ENCODE measurements at places on chromosomes 16 and 17.

DNA sequence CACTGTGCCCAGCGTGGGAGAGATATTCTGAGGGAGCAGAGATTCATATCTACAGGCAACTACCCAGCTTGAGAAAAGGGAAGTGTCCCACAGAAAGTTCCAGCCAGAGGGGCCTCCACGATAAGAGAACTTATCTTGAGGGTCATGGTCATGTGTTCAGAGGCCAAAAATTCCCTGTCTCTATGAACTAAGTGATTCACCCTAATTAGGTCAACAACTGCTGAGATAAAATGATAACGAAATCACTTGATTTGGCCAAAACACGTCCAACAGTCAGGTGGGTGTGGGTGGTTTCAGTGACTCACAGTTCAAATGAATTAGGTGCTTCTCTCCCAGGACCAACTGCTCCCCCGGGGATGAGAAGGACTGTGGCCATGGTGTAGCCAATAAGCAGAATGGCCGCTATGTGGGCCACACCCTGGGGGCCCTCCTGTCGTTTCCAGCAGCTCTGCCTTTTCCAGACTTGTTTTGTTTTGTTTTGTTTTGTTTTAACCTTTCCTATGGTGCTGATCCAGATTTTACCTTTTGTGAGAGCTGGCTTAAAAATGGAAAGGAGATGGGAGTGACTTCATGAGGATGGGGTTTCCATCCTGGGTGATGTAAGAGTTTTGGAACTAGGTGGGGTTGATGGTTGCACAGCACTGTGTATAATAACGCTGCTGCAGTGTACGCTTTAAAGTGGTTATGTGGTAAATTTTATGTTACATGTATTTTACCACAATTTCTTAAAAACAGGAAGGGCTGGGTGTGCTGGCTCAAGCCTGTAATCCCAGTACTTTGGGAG is 8.7 kb downstream of the DNAI2 start:
- no peak for DNase-seq

GRCh38 chr17:64123114-64123513 is 6.8 kb downstream of the ERN1 start:
- DNase-seq: no peak

DNA sequence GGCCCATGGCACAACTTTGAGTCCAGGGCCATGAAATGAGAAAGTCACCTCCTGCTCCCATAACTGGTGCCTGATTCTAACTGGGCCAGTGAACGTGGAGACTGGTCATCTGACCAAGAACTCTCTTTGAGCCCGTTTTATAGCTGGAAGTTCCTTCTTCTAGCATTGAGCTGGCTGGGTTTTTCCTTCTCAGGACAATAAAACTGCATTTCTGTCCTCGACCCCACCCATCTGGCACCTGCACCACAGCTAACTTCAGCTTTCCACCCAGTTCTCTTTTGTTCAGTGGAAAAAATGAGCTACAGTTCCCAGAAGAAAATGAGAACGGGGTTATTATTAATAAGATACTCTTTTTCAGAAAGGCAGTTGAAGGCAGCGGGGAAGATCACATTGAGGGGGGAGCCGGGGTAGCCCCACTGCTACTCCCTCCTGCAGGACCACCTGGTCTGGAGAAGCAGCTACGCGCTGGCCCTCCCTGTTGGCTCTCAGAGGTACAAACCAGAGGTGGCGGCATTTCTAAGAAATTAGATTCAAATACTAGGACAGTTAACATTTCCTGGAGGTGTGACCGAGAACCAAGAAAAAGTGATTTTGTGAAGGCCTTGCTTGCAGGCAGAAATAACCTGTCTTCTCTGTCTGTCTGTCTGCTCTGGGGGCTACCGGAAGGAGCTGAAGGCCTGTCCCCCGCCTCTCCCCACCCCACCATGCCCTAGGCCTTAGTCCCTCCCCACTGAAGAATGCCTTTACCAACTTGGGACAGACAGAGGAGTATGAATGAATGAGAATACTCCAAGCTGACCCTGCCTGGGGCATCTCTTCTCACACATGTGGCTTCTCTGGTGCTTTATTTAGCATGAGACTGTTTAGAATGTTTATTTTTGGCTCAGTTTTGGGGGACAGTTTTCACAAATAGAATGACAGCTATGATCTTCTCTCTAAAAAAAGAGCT is 123.9 kb downstream of the XYLT1 start:
- no peak for DNase-seq

DNA sequence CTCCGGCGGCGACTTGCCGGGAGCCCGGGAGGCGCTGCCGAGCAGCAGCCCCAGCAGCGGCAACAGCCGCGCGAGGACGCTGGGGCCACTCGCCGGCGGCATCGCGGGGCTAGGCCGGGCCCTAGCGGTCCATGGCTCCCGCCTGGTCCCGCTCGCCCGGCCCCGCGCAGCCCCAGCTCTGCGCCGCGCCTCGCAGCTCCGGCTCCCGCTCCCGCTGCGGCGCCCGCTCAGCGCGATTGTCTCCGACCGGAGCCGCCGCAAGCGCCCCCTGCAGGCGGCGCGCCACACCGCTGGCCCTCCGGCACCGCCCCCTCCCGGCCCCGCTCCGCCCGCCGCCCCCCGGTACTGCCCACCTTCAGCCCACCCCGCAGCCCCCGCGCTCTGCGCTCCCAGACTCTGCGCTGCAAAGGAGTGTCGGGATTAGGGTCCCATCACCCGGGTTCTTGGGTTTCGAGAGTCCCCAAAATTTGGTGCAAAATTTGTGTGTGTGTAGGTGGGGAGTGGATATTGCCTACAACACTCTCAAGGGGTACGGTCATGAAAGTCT is at the start of gene FAM171A2:
FAM171A2 (minus strand) TSS at position 241 of the 547 bp plus-strand sequence; CDS start at position 102, 139 bp downstream.
- DNase-seq: peak; percentile 49

- no peak for DNase-seq
These were observed 329 bp downstream of the SMARCD2 start for GRCh38 chr17:63842173-63842539.

GRCh38 chr16:23279721-23280153 is 22.4 kb upstream of the SCNN1B start:
- no peak for DNase-seq

DNA sequence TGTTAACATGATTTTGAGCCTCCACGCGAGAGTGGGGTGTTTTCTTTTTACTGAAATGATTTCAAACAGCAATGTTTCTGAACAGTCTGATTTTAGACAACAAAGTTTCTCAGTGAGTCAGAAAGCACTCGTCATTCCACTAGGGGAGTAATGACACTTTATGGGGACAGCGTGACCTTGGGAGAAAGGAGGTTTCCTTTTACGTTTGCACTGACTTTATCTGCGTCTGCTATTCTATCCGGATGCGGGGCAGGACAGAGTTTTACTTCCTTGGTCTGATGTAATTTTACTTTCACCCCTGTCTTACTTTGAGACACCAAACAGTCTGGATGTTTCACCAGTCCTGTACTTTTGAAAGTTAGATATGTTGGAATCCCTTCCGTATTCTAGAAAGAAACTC is 20.7 kb downstream of the SLC47A1 start:
- no peak for DNase-seq

DNA sequence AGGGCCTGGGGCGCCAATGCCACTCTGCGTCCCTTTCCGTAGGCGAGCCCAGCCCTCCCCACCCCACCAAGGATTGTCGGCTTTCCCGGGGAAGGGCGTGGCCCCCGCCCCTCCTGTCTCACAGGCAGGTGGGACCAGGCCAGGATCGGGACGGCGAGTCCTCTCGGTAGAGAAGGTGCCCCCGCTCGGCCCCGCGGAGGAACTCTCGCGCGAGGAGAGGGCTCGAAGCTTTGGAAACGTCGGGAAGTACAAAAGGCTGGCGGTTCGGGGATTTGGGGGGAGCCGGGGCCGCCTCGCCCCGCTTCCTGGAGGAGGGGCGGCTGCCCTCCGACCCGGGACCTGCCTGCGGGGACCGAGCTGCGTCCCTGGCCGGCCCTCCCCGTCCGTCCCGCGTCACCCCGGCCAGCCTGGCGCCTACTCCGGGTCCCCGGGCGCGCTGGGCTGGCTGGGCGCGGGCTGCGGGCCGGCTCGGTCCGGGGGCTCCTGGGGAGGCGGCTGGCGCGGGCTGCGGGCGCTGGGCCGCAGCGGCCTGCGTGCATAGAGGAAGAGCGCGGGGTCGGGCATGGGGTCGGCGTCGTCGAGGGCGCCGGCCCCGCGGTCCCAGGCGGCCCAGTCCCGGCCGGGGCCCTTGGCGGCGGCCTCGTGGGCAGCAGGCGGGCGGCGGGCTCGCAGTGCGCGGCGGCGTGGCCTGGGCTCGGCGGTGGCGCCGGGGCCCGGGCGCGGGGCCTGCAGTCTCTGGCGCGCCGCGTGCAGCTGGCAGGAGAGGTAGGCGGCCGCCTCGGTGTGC is 12.6 kb upstream of the CLUH start:
- DNase-seq: no peak

DNA sequence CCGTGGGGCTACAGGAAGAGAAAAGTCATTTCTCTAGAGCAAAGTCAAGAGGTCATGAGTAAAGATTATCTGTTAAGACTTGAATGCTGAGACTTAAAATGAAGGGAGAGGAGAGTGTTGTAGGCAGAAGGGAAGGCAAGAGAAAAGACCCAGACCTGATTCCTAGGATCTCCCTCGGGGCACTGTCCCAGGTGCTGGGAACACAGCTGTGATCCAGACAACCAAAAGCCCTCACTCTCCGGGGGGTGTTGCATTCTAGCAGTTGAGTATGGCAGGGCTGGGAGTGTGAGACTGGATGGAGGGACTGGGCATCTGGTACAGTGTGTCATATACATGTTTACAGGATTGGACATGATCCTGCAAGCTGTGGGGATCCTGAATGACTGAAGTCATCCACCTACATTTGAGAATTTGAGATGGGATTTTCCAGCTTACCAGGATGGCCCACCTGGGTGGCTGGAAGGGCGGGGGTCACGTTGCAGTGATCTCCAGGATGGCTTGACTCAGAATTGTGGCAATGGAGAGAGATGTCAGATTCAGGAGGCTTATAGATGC is 29.1 kb downstream of the ARSG start:
- no peak for DNase-seq

GRCh38 chr17:77875881-77876509 is 82.5 kb upstream of the TNRC6C start:
- DNase-seq: peak; percentile 15

GRCh38 chr17:17590141-17590751 is 1.3 kb downstream of the PEMT start:
- no peak for DNase-seq

- DNase-seq: no peak
These were observed 66.3 kb upstream of the DOC2B start for GRCh38 chr17:247767-248166.

DNA sequence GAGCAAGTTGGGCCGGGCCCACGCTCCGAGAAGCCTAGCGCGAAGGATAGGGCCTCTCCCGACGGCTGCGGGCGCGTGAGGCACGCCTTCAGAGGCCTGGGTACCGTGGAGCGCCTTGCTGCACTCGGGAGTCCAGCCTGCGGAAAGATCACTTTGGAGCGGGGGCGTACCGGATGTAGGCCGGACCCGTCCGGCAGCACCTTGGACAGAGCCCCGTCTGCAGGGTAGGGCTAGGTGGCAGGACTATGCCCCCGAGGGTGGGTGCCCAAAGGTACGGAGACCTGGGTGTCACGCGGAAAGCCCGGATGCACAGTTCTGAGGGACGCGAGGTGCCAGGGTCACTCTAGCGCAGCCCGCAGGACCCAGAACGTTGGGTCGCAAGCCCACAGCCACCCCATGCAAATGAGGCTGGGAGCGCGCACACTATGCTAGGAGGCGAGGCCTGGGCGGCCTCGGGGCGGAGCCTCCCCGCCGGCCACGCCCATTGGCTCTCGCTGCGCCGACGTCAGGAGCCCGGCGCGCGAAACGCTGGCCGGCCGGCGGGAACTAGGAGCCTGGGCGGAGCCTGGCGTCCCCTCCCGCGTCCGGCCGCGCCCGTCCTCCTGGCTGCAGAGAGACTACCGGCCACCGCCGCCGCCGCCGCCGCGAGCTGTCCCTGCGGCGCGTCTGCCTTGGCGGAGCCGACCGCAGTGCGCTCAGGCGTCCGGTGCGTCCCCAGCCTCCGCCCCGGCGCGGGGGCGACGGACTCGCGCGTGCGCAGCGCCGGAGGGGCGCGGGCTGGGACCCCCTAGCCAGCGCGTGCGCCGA is at the start of gene PAQR4:
PAQR4 (plus strand) TSS at position 611 of the 807 bp plus-strand sequence. CDS start 327 bp downstream, outside the sequence.
- DNase-seq: peak; percentile 78

DNA sequence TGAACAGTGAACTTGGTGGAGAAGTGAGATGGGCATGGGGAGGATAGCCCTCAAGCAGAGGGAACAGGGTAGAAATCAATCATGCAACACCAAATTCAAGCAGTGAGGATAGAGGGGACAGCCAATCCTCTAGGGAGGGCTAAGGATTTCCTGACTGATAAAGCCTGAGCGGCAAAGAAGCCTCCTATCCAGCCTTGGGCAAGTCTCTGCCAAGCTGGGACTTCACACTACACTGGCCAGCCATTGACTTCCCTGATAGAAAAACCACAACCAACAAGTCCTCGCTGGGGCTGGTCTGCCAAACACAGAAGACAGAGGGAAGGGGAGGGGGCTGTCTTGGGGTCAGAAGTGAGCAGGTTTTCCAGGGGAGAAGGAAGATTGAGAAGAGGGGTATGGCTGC is 2.5 kb upstream of the FBXL19 start:
- no peak for DNase-seq

- peak; percentile 97 for DNase-seq
These were observed 1.8 kb upstream of the RARA start for GRCh38 chr17:40307001-40307730.

- DNase-seq: no peak
These were observed 2.0 kb upstream of the PCTP start for GRCh38 chr17:55748841-55749240.

- DNase-seq: no peak
These were observed 12.7 kb upstream of the FLYWCH1 start for GRCh38 chr16:2898831-2899563.

DNA sequence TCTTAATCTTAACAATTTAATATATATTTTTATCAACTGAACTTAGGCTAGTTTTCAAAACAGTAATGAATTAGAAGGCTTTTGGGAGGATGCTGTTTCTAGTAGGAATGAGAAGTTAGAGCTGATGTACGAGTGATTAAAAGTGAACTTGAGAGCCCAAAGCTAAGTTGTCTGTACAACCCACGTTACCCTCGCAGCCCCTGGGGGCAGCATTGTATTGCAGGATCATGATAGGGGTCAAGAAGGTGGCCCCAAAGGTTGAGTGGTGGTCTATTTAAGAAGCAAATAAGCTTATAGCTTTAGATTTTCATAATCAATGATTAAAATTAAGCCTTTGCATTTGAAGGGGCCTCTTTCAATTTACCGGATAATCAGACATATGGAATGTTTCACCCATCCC is 33.7 kb upstream of the ALDH3A2 start:
- no peak for DNase-seq

Measured in fibroblast of upper back skin (primary cell).